ENCODE measurements at places on chromosomes 13 and 19. TPM values are rescaled to one million over a fixed set of nuclear protein-coding genes. Genes with fewer than 3 reads are reported as not detected.

Gene ADGRE1
- polyA plus RNA-seq: 0.36 TPM

GRCh38 chr19:14519860-14520407 is 1.7 kb upstream of the DNAJB1 start:
- peak overlapping the region; percentile 15 for H3K4me3 ChIP-seq
- peaks cover 24% of the 10 kb centered on the region for H3K36me3 ChIP-seq

Gene TMEM91
- polyA plus RNA-seq: 3.7 TPM

- H3K27me3 ChIP-seq: no peaks in the 10 kb centered on the region
- H3K4me3 ChIP-seq: no peak overlapping the region
- no peaks in the 10 kb centered on the region for H3K4me1 ChIP-seq
- H3K36me3 ChIP-seq: no peaks in the 10 kb centered on the region
Observed at GRCh38 chr13:79711631-79712030, 230.7 kb downstream of the NDFIP2 start.

DNA sequence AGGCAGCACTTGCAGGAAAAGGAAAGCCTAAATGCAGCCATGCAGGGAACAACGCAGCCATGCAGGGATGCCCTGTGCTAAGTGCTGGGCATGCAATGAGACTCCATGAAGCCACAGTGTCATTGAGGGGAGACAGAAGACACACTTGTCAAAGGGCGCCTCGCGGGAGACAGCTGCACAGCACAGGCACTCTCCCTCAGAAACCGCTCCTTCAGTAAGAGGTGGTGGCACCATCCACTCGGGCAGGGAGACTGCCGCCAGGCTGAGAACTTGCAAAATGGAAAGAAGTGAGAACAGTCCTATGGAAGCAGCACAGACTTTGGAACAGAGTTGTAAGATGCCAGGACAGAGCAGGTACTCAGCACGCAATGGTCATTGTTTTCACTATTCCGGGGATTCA is 51.1 kb downstream of the GGACT start:
- no peaks in the 10 kb centered on the region for H3K27me3 ChIP-seq
- no peaks in the 10 kb centered on the region for H3K36me3 ChIP-seq
- H3K4me1 ChIP-seq: peaks cover 17% of the 10 kb centered on the region
- no peak overlapping the region for H3K4me3 ChIP-seq
- H3K27ac ChIP-seq: no peak overlapping the region

Gene ZNF615
- 9.6 TPM for polyA plus RNA-seq

DNA sequence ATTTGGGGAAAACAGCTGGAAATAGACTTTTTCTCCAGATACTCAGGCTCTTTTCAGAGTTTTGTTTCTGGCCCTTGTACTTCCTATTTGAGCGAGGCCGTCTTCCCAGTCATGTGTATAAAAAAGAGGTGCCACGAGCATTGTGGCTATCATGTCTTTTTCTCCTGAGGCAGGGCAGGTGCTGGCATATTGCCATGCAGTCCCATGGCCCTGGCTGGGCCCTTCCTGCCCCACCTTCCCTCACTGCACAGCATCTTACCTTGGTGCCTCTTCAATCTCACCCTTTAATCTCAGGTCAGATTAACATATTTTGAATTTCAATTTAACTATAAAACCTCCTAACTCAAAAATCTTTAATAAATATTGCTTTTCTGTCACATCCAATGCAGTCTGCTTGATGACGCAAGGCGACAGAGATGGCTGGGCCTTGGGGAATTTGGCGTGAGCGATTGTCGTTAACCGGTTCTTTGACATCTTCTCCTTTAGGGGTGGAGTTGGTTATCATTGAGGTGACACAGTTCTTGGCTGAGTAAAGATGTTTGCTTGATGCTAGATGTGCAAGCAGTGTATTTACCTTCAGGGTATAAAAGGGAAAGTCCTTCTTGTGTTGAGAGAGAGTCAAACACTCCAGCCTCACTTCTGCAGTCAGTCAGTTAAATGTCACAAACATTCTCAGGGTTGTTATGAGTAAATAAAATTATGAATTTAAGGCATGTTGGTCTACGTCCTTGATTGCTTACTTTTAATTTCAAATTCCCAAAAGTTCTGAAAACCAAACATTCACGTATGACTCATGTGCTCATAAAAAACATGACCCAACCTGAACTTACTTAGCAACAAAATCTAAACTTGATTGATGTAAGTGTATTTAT is 289.9 kb downstream of the MYO16 start:
- no peak for DNase-seq
- no peaks in the 10 kb centered on the region for H3K27me3 ChIP-seq
- H3K36me3 ChIP-seq: no peaks in the 10 kb centered on the region

GRCh38 chr19:11016631-11017030 is 55.8 kb downstream of the SMARCA4 start:
- no peaks in the 10 kb centered on the region for H3K27me3 ChIP-seq
- H3K27ac ChIP-seq: no peak overlapping the region
- H3K36me3 ChIP-seq: peaks cover 43% of the 10 kb centered on the region

- no peak overlapping the region for H3K27ac ChIP-seq
- H3K36me3 ChIP-seq: no peaks in the 10 kb centered on the region
- H3K27me3 ChIP-seq: no peaks in the 10 kb centered on the region
- H3K4me1 ChIP-seq: no peaks in the 10 kb centered on the region
- H3K4me3 ChIP-seq: no peak overlapping the region
Observed at GRCh38 chr13:84645196-84646012, 763.1 kb upstream of the SLITRK1 start.

DNA sequence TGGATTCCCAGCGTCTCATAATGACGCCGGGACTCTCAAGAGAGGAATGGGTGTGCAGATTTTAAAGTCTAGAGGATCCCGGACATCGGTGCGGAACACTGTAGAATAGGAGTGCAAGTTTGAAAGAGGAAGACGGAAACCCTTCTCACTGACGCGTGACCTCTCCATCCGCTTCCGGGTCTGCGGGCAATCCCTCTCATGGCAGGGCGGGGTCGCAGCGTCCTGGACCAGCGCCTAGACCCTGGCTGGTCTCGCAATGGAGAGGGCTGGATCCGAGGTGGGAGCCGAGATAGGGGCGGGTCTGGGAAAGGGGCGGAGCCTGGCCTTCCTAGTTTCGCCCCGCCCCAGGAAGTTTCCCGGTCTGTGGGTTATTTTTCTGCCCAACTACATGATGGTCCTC is 4.6 kb upstream of the ZNF845 start:
- H3K4me1 ChIP-seq: no peaks in the 10 kb centered on the region
- no peaks in the 10 kb centered on the region for H3K36me3 ChIP-seq
- H3K27me3 ChIP-seq: no peaks in the 10 kb centered on the region
- no peak for DNase-seq
- no peak overlapping the region for H3K27ac ChIP-seq

Gene ZNF221
- polyA plus RNA-seq: 3.3 TPM

- DNase-seq: no peak
- no peaks in the 10 kb centered on the region for H3K36me3 ChIP-seq
- no peaks in the 10 kb centered on the region for H3K4me1 ChIP-seq
- no peaks in the 10 kb centered on the region for H3K27me3 ChIP-seq
- no peak overlapping the region for H3K4me3 ChIP-seq
Observed at GRCh38 chr13:28058866-28059613, 41.3 kb downstream of the FLT3 start.

DNA sequence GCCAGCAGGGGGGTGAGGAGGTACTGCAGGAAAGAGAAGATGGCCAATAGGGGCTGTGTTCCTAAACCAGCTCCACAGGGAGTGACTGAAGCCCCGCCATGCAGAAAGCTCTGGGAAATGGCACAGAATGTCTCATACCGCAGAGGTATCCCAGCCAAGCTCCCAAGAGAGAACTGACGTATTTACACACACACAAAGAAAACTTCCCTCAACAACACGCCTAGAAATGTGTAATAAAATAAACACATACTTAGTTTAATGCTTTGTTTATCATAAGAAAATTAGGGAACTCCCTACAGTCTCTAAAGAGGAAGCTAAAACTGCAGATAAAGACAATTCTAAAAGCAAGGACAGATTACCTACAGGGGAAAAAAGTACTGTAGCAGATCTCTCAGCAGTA is 40.0 kb downstream of the ESD start:
- H3K4me1 ChIP-seq: peaks cover 4% of the 10 kb centered on the region
- no peak for DNase-seq
- no peaks in the 10 kb centered on the region for H3K36me3 ChIP-seq
- no peak overlapping the region for H3K27ac ChIP-seq

- no peaks in the 10 kb centered on the region for H3K36me3 ChIP-seq
- no peak for DNase-seq
- no peaks in the 10 kb centered on the region for H3K4me1 ChIP-seq
- no peak overlapping the region for H3K4me3 ChIP-seq
- H3K27me3 ChIP-seq: no peaks in the 10 kb centered on the region
- no peak overlapping the region for H3K27ac ChIP-seq
Observed at GRCh38 chr13:103788061-103788652, 721.9 kb upstream of the SLC10A2 start.

GRCh38 chr13:33629605-33630360 is 188.2 kb upstream of the RFC3 start:
- no peak overlapping the region for H3K27ac ChIP-seq
- H3K4me1 ChIP-seq: no peaks in the 10 kb centered on the region
- no peak for DNase-seq

- H3K27me3 ChIP-seq: no peaks in the 10 kb centered on the region
- H3K4me1 ChIP-seq: no peaks in the 10 kb centered on the region
- H3K36me3 ChIP-seq: peaks cover 22% of the 10 kb centered on the region
Observed at GRCh38 chr19:17052439-17052838, 22.8 kb downstream of the HAUS8 start.

GRCh38 chr19:2800506-2800905 is 15.2 kb downstream of the THOP1 start:
- no peaks in the 10 kb centered on the region for H3K27me3 ChIP-seq
- DNase-seq: no peak
- H3K36me3 ChIP-seq: no peaks in the 10 kb centered on the region
- H3K4me1 ChIP-seq: no peaks in the 10 kb centered on the region

DNA sequence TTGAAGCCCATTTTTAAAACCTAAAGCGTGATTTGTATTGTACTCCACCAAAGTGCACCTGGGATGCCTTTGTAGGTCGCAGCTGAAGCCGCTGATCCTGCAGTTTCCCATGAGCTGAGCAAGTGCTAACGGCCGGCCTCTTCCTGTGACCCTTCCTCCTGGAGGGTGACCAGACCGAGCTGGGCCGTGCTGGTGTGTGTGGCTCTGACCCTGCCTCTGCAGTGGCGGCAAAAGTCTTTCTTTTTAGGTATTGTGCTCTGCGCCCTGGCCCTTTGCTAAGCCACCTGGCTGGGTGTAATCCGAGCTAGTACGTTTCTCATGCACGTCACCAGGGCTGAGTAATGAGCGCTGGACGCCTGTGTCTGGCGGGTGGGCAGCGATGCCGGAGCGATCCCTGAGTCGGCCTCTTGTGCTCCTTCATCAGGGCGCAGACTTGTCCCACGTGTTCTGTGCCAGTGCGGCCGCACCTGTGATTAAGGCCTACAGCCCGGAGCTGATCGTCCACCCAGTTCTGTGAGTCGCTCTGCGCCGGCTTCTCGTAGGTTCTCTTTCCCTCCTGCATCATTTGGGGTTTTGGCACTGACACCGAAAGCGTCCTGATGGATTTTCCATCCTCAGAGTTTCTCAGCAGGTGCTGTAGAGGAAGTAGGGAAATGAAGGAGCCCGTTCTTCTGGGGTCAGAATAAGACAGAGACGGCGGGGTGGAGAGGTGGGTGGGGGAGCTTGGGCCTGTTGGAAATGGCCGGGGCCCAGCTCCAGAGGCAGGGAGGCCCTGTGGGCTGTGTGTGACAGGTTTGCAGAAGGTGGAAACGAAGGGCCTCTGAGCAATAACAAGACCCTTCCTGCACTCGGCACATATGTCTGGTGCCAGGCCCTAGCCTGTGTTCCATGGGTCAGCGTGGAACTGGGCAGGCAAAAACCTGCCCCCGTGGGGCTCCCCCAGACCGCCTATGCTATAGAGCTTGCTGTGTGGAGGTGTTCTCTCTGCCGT is 9.7 kb downstream of the NAXD start:
- no peaks in the 10 kb centered on the region for H3K27me3 ChIP-seq
- H3K36me3 ChIP-seq: peaks cover 6% of the 10 kb centered on the region
- no peak for DNase-seq
- no peak overlapping the region for H3K27ac ChIP-seq
- peaks cover 13% of the 10 kb centered on the region for H3K4me1 ChIP-seq

- DNase-seq: no peak
- H3K4me3 ChIP-seq: no peak overlapping the region
- no peak overlapping the region for H3K27ac ChIP-seq
- no peaks in the 10 kb centered on the region for H3K4me1 ChIP-seq
Observed at GRCh38 chr13:18996627-18997051, 185.0 kb downstream of the TUBA3C start.

GRCh38 chr13:58869566-58869965 is 1238.0 kb downstream of the PCDH17 start:
- no peak for DNase-seq
- no peaks in the 10 kb centered on the region for H3K27me3 ChIP-seq
- no peaks in the 10 kb centered on the region for H3K4me1 ChIP-seq
- no peak overlapping the region for H3K27ac ChIP-seq

- H3K27ac ChIP-seq: no peak overlapping the region
- no peaks in the 10 kb centered on the region for H3K4me1 ChIP-seq
- H3K4me3 ChIP-seq: no peak overlapping the region
- H3K27me3 ChIP-seq: no peaks in the 10 kb centered on the region
Observed at GRCh38 chr13:33132644-33133440, 116.6 kb downstream of the KL start.

Gene INSR
- not detected for polyA plus RNA-seq

GRCh38 chr13:74452176-74452575 is 318.0 kb upstream of the KLF12 start:
- no peaks in the 10 kb centered on the region for H3K27me3 ChIP-seq
- no peaks in the 10 kb centered on the region for H3K4me1 ChIP-seq
- no peak overlapping the region for H3K27ac ChIP-seq
- no peaks in the 10 kb centered on the region for H3K36me3 ChIP-seq
- DNase-seq: no peak
- H3K4me3 ChIP-seq: no peak overlapping the region

Gene AKAP8
- polyA plus RNA-seq: 22.3 TPM

GRCh38 chr19:49645592-49645991 is 3.6 kb downstream of the SCAF1 start:
- DNase-seq: no peak
- H3K27me3 ChIP-seq: no peaks in the 10 kb centered on the region
- peaks cover 17% of the 10 kb centered on the region for H3K36me3 ChIP-seq
- H3K4me3 ChIP-seq: no peak overlapping the region
- peaks cover 23% of the 10 kb centered on the region for H3K4me1 ChIP-seq
- H3K27ac ChIP-seq: no peak overlapping the region

DNA sequence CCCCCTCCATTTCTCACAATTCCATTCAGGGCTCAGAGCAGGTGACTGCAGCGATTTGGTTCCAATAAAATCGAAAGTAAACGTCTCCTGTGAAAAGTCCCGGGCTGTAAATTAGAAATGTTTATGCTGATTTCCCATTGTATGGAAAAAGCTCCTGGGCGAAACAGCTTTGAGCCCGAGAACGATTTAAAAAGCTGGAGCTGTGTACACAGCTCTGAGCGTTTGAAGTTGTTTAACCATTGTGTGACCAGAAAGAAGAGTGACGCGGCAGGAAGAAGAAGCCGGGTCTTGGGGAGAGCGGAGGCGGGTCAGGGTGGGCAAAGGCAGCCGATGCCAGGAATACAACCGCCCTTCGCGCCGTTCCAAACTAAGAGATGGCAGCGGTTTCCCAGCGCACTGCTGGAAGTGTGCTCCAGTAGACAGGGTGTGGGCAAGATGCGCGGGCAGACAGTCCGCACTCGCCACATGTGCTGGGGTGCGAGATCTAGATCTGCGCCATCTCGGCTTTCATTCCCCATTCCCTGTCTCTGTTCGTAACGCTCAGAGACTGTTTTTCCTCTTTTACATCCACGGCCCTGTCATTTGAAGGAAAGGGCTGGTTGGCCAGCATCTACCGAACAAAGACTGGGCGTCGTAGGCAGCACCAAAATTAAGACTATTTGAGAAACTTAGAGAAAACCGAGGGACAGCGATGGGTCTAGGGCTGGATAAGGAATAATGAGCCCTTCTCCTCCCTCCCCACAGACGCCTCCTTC is 960 bp upstream of the GSX1 start:
- no peak overlapping the region for H3K27ac ChIP-seq
- peaks cover 23% of the 10 kb centered on the region for H3K4me1 ChIP-seq
- peaks cover 59% of the 10 kb centered on the region for H3K27me3 ChIP-seq
- no peaks in the 10 kb centered on the region for H3K36me3 ChIP-seq
- no peak for DNase-seq

Gene KLK8
- polyA plus RNA-seq: not detected

Data from CD8-positive, alpha-beta memory T cell (primary cell).